ENCODE measurements at places on chromosomes 4 and X. TPM values are rescaled to one million over a fixed set of nuclear protein-coding genes. Genes with fewer than 3 reads are reported as not detected.

DNA sequence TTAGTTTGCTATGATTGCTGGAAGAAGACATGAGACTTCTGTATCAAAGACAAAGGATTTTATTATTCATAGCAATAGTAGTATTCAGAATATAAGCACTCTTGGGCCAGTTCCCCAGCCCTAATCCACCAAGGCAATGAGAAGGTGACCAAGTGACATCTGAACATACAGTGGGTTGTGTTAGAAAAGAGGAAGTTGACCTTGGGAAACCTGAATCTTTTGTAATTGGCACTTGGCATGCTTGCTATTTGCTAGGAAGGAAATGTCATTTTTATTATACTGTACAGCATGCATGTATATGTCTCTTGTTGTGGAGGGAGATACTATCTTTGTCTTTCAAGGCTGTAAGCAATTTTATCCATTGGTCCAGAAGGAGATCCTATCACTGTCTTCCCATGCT lies 216.1 kb upstream of the FAT1 start:
- no peaks in the 10 kb centered on the region for H3K4me1 ChIP-seq
- H3K4me3 ChIP-seq = no peak overlapping the region
- no peaks in the 10 kb centered on the region for H3K27me3 ChIP-seq
- no peak overlapping the region for H3K27ac ChIP-seq
- DNase-seq = no peak

TRIM75 gene
- polyA plus RNA-seq = not detected

DNA sequence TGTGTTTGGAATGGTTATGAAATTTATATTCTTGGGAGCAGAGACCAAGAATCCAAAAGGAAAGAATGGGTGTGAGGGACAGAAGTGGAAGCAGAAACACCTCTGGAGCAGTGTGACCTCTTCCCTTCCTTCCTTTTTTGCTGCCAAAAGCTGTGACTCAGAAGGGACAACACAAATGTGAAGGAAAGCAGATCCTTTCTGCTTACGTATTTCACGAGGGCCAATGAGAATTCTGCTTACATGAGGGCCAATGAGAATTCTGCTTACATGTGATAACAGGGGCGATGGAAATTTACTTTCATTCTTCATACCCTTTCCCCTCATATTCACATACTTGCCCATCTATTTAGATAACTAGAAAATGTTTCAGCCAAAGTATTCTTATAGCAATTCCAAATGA lies 404.6 kb downstream of the PRDM5 start:
- no peaks in the 10 kb centered on the region for H3K36me3 ChIP-seq
- DNase-seq = no peak
- no peaks in the 10 kb centered on the region for H3K27me3 ChIP-seq

UGT2B15 gene
- polyA plus RNA-seq = 1.1 TPM

- H3K4me1 ChIP-seq = peaks cover 5% of the 10 kb centered on the region
- no peak overlapping the region for H3K4me3 ChIP-seq
- H3K36me3 ChIP-seq = no peaks in the 10 kb centered on the region
- DNase-seq = no peak
- H3K27me3 ChIP-seq = peaks cover 7% of the 10 kb centered on the region
Measured at GRCh38 chr4:38413524-38414341, 250.3 kb upstream of the KLF3 start.

- DNase-seq = no peak
- no peak overlapping the region for H3K4me3 ChIP-seq
- H3K27ac ChIP-seq = no peak overlapping the region
Measured at GRCh38 chr4:87118826-87119225, 101.6 kb downstream of the KLHL8 start.

- peaks cover 7% of the 10 kb centered on the region for H3K36me3 ChIP-seq
- H3K4me1 ChIP-seq = peaks cover 3% of the 10 kb centered on the region
- H3K4me3 ChIP-seq = no peak overlapping the region
- DNase-seq = no peak
- no peaks in the 10 kb centered on the region for H3K27me3 ChIP-seq
Measured at GRCh38 chr4:180564026-180564425, 1679.2 kb upstream of the TENM3 start.

DAPP1 gene
- polyA plus RNA-seq = 200 TPM

- H3K27me3 ChIP-seq = no peaks in the 10 kb centered on the region
- H3K4me1 ChIP-seq = no peaks in the 10 kb centered on the region
- no peaks in the 10 kb centered on the region for H3K36me3 ChIP-seq
- no peak overlapping the region for H3K27ac ChIP-seq
- no peak for DNase-seq
Measured at GRCh38 chr4:35695003-35695402, 549.3 kb downstream of the ARAP2 start.

DNA sequence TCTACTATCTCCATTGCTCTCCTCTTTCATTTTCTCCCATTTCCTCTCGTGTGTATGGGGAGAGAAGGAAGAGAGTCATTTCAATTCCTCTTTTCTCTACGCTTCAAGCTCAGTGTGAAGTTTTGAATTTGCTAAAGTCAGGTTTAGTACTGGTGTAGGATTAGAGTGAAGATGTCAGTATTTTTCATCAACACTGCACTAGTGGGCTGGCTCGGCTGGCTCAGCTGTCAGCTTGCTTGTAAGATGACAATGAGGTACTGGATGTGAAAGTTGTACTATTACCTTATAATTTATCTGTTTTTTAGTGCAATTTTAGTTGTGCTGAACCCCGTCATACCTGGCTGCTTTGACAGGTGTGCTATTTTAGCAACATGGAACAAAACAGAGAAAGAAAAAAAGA lies 2.1 kb upstream of the SH2D1A start:
- H3K4me1 ChIP-seq = no peaks in the 10 kb centered on the region
- no peak overlapping the region for H3K4me3 ChIP-seq
- no peaks in the 10 kb centered on the region for H3K27me3 ChIP-seq
- no peak overlapping the region for H3K27ac ChIP-seq
- DNase-seq = no peak

DNA sequence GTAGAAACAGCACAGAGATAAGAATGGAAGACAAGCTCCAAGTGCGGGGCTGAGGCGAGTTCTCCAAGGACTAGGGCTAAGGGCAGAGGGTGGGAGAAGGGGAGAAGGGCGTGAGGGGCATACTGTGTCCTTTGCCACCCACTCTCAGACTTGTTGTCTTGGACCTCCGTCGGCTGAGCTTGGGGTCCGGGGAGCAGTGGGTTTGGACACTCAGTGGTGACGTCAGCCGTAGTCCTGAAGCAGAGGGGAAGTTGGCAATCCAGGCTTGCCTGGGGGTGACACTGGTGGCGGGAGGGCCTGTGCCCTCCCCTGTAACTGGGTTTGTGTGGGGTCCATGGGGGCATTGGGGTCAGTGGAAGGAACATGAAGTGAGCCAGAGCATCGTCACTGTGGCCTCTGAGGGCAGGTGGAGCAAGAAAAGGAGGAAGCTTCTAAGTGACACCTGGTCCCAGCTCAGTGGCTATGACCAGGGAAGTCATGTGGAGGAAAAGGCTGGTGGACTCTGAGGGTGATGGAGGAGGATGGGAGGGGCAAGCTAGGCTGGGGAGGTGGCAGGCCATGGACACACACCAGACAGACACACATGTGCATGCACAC lies 17.6 kb downstream of the CD99 start:
- DNase-seq = peak; percentile 26
- H3K27me3 ChIP-seq = no peaks in the 10 kb centered on the region
- H3K36me3 ChIP-seq = no peaks in the 10 kb centered on the region
- H3K4me3 ChIP-seq = peak overlapping the region; percentile 50
- H3K27ac ChIP-seq = peak overlapping the region; percentile 94
- H3K4me1 ChIP-seq = peaks cover 60% of the 10 kb centered on the region

DNA sequence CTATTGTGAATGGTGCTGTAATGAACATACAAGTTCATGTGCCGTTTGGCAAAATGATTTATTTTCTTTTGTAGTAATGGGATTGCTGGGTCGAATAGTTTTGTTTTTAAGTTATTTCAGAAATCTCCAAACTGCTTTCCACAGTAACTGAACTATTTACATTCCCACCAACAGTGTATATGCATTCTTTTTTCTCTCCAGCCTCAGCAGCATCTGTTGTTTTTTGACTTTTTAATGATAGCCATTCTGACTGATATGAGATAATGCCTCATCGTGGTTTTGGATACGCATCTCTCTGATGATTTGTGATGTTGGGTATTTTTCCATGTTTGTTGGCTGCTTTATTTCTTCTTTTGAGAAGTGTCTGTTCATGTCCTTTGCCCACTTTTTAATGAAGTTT lies 246.3 kb upstream of the ADGRL3 start:
- no peak overlapping the region for H3K27ac ChIP-seq
- no peaks in the 10 kb centered on the region for H3K4me1 ChIP-seq
- no peak for DNase-seq
- no peaks in the 10 kb centered on the region for H3K27me3 ChIP-seq
- no peaks in the 10 kb centered on the region for H3K36me3 ChIP-seq
- H3K4me3 ChIP-seq = no peak overlapping the region

DNA sequence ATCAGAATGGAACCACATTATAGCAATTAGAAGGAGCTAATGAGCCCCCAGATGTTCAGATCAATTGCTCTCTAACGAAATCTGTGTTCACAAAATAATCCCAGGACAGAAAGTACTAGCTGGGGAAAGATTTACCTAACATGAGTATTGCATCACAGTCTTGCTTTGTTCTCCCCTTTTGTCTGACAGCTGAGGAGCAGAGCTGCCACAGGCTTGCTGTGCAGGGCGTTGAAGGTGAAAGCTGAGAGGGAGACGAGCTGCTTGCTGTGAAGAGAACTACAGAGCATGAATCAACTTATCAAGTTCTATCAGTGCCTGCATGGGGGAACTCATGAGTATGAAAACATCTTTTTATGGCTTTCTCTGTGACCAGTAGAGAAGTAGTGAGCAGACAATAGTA lies 441.2 kb downstream of the CENPC start:
- no peaks in the 10 kb centered on the region for H3K4me1 ChIP-seq
- H3K4me3 ChIP-seq = no peak overlapping the region
- no peaks in the 10 kb centered on the region for H3K36me3 ChIP-seq

STX18 gene
- polyA plus RNA-seq = 27.5 TPM

DNA sequence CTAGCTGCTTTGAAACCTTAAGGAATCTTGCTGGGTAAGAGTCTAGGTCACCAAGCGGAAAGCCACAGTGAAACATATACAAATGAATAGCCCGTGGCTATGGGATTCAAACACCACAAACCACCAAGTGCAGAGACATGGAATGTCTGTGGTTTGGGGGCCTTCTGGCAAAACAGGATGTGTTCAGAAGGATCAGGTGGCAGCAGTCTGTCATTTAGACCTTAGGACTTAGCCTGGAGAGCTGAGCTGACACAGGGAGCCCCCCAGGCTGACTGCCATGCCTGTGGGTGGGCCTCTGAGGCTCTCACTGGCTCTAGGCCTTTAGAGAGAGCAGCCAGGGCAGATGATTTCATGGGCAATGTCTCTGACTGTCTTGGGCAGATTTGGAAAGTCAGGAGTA lies 225.6 kb downstream of the FBXW7 start:
- H3K4me1 ChIP-seq = no peaks in the 10 kb centered on the region
- H3K27ac ChIP-seq = no peak overlapping the region
- H3K36me3 ChIP-seq = no peaks in the 10 kb centered on the region
- DNase-seq = no peak

DNA sequence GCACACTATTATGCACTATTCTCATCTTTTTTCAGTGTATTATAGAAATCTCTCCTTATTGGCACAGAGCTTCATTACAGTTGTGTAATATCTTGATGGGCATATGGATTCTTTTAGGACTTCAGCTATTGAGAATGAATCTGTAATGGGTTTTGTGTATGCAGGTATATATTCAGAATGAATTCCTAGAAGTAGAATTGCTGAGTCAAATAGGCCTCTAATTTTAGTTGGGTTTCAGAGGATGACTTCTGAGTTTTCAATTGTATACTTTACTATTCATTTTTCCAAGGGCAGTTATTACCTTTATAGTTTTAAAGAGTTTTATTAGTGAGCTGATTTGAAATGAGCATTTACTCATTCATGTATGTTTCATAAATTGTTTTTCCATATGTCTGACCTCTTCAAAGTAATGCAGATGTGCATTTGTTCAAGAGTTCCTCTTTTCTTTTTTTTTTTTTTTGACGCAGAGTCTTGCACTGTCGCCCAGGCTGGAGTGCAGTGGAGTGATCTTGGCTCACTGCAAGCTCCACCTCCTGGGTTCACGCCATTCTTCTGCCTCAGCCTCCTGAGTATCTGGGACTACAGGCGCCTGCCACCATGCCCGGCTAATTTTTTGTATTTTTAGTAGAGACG lies 19.5 kb downstream of the CASP6 start:
- no peak overlapping the region for H3K4me3 ChIP-seq
- DNase-seq = no peak
- no peaks in the 10 kb centered on the region for H3K27me3 ChIP-seq
- H3K36me3 ChIP-seq = peaks cover 22% of the 10 kb centered on the region
- peak overlapping the region; percentile 78 for H3K27ac ChIP-seq
- H3K4me1 ChIP-seq = peaks cover 8% of the 10 kb centered on the region

- H3K4me1 ChIP-seq = no peaks in the 10 kb centered on the region
- H3K27me3 ChIP-seq = no peaks in the 10 kb centered on the region
- H3K36me3 ChIP-seq = no peaks in the 10 kb centered on the region
- DNase-seq = no peak
- no peak overlapping the region for H3K27ac ChIP-seq
Measured at GRCh38 chr4:67939195-67939594, 24.1 kb downstream of the TMPRSS11A start.

- no peak overlapping the region for H3K27ac ChIP-seq
- H3K27me3 ChIP-seq = no peaks in the 10 kb centered on the region
- peaks cover 9% of the 10 kb centered on the region for H3K36me3 ChIP-seq
- no peak for DNase-seq
- H3K4me1 ChIP-seq = no peaks in the 10 kb centered on the region
Measured at GRCh38 chrX:107563824-107564223, 64.5 kb upstream of the PRPS1 start.

DNA sequence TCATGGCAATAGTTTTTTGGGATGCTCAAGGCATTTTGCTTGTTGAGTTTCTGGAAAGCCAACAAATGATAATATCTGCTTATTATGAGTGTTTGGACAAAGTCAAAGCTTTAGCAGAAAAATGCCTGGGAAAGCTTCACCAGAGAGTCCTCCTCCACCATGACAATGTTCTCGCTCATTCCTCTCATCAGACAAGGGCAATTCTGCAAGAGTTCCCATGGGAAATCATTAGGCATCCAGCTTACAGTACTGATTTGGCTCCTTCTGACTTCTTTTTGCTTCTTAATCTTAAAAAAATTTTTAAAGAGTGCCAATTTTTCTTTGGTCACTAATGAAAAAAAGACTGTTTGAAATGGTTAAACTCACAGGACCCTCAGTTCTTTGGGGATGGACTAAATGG lies 136.3 kb downstream of the UBE2K start:
- no peak overlapping the region for H3K27ac ChIP-seq
- H3K27me3 ChIP-seq = no peaks in the 10 kb centered on the region
- peaks cover 16% of the 10 kb centered on the region for H3K36me3 ChIP-seq
- no peak overlapping the region for H3K4me3 ChIP-seq

DNA sequence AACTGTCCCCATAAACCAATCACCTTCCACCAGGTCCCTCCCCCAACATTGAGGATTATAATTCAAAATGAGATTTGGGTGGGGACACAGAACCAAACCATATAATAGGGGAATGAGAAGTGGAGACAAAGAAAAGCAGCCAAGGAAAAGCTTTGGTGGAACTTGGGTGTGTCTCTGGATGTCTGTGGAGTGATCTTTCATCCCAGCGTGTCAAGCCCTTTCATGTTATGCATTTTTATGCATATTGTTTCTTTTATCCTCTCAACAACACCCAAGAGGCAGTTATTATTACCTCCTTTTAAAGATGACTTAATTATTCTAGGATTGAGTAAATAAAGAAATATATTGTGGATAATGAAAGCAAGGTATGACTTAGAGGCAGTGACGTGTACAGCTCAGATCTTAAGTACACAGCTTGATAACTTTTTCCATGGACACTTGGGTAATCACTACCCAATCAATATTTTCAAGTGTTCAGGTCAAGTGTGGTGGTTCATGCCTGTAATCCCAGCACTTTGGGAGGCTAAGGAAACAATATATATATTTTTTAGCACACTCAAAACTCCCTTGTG lies 42.6 kb upstream of the HOPX start:
- H3K4me1 ChIP-seq = peaks cover 10% of the 10 kb centered on the region
- no peaks in the 10 kb centered on the region for H3K27me3 ChIP-seq
- DNase-seq = no peak
- no peaks in the 10 kb centered on the region for H3K36me3 ChIP-seq
- H3K4me3 ChIP-seq = no peak overlapping the region

Data from naive B cell (primary cell).